ENCODE measurements at places on chromosomes 13 and 19.
A peak's percentile ranks its signal among the peaks of the same experiment; 100 is the strongest.

GRCh38 chr19:50565984-50566903 is 2.0 kb downstream of the LRRC4B start:
- DNase-seq: no peak

DNA sequence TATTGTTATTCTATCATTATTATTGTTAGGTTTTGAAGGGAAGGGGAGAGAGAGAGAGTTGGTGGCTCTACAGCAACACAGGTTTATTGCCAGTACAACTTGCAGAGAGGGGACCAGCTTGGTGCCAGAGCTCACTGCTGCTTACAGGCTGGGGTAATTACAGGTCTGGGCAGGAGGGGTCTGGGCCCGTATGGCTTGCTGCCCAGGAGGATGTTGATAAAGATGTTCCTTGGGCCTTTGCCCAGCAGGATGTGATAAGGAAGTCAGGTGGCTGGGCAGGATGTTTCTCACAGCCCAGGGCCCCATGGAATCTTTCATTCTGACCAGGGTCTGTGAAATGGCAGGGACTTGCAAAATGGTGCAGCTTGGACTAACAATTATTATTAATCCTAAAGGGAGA is 64.2 kb upstream of the ZNF599 start:
- no peak for DNase-seq

GRCh38 chr13:80952158-80952557 is 611.2 kb upstream of the SPRY2 start:
- DNase-seq: no peak

GRCh38 chr19:7677669-7678311 is 900 bp downstream of the MCEMP1 start:
- DNase-seq: no peak

DNA sequence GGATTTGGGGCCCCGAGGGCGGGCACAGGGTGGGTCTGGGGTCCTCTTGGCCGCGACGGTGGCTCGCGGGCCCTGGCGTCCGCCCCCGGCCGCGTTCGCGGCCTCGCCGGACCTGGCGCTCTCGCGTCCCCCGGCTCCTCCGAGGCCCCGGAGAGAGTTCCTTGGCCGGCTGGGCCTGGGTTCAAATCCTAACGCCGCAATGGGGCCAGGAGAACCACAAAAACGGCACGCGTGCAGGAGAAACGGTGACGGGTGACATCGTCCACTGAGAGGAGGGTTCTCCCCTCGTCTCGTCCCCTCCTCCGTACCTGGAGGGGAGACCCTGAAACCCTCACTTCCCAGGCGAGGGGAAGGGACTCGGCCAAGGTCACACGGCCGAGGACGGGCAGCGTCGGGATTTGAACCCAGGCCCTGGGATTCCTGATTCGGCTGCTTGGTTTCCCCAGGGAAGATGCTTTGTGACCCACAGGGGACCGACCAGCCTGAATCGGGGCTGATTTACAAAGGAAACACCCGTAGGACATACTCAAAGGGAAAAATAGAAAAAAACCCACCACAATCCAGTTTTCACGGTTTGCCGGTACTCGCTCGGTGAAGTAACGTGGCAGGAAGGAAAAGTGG is 624 bp downstream of the SAFB start:
- DNase-seq: no peak

DNA sequence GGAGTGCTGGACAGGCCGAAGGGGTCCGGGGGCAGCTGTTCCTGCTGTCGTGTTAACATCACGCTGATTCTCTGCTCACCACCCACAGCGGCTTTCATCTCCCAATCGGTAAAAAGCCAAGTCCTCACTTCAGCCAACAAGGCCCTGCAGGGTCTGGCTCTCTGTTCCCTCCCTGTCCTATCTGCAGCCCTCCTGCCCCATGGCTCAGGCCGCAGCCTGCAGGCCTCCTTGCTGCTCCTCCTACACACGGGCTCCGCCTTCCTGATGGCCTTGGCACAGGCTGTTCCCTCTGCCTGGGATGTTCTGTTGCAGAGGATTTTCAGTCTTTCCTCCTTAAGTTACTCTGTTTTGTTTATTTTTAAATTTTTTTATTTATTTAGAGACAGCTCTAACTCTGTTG is 22.2 kb downstream of the FUZ start:
- no peak for DNase-seq

GRCh38 chr19:38321646-38322196 is 2.1 kb downstream of the KCNK6 start:
- DNase-seq: no peak

DNA sequence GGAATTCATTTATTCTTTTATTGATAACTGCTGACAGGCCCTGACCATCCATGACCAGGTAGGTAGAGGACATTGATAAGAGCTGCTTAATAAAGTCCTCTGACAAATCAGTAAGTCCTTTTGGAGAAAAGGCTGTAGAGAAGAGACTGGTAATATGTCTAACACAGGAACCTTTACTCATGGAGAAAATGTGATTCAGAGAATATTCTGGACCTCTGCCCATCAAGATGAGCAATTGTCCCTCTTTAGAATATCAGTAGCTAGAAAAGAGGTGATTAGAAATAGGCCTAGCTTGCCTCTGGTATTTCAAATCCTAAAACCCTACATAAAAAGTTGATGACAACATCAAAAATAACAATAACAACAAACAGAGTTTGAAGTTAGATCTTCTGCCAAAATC is 642.3 kb downstream of the TBC1D4 start:
- no peak for DNase-seq

DNA sequence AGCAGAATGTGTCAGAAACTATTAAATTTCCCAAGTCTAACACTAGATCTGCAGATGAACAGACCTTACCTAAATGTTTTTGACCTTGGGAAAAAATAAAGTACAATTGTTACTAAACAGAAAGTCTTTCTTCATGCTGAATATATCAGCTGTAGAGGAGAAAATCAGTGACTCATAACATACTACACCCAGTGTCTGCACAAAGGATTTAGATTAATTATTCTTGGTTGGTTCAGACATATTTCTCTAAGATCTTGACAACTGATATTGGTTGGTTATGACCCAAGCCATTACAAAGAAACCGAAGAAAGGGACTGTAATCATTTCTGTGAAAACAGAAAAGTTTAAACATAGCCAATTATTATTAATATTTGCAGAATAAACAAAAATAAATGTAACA is 225.1 kb downstream of the HS6ST3 start:
- DNase-seq: no peak

- no peak for DNase-seq
Measured at GRCh38 chr13:101709952-101710351, 257.5 kb downstream of the ITGBL1 start.

GRCh38 chr19:44820648-44821609 is 12.0 kb downstream of the BCAM start:
- DNase-seq: no peak

GRCh38 chr13:37665420-37665819 is 66.9 kb upstream of the POSTN start:
- DNase-seq: no peak

- no peak for DNase-seq
Measured at GRCh38 chr19:28631961-28632360, 581.0 kb downstream of the UQCRFS1 start.

DNA sequence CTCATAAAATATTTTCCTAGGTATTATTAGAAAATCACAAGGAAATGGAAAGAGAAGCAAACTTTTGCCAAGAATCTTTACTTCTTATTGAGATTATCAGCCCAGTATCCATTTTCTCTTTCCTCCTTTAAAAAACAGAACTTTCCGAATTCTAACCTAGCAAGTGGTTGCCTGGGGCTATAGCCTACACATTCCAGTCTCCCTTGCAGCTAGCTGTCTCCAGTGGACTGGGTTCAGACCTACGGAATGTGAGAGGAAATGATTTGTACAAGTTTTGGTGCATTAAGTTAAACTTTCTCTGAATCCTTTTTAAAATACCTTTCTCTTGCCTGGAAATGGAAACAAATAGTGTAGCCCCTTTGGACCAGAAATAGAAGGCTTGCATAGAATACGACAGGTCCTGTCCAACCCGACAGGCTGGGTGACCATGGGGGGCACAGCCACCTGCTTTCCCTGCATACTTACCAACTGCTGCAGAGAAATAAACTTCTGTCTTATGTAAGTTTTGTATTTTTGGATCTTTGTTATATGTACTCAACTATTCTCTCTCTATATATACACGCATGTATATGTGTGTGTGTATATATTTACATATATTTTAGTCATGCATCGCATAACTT is 185.9 kb downstream of the NALCN start:
- DNase-seq: no peak

- no peak for DNase-seq
Measured at GRCh38 chr13:110841846-110842245, 73.0 kb downstream of the ANKRD10 start.

DNA sequence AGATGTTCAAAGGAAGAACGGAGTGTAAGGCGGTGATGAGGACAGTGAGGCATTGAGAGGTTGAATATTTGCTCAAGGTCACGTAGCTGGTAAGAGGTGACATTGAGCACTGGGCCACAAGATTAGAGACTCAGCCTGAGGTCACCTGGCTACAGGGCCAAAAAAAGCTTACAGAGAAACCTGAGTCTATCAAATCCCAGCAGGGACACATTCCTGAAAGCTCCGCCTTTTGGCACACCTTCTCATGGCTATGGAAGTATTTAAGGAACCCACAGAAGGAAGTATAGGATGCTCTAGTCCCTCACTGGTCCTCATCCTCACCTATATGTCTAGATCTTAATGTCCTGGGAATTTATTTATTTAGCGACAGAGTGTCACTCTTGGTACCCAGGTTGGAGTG is 17.4 kb downstream of the ZNF586 start:
- no peak for DNase-seq

DNA sequence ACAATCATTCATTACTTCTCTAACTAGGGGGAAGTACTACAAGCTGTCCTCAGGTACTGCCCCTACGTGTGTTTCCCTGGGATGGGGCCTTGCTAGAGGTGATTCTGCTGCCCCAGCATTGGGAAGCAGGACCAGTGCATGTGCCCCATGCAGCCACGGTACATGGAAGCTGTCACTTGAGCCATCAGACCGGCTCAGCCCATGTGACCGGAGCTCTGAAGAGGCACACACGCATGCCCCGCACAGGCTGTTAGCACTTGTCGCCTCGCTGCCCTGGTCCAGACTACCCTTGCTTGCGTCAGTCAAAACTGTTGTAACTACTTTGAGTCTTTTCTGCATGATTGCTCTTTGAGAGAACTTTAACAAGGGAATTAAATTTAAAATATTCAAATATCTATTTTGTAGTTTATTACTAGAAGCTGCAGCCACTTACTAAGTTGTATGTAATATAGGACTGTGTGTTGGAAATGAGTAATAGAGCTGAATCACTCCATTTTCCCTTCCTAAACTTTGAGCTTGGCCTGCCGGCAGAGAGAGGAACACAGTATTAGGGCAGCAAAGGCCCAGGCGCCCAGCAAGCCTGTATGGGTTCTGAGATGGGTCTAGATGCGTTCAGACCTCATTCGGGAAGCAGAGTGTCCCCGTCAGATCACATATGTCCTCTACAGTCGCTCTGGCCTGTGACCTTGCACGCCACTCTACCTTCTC is 42.2 kb downstream of the DHRS12 start:
- no peak for DNase-seq

- peak; percentile 0 for DNase-seq
Measured at GRCh38 chr19:7004313-7004931, 16.8 kb downstream of the MBD3L2B start.

Data from kidney glomerular epithelial cell (primary cell).